ENCODE measurements at places on chromosomes 1 and 21.

DNA sequence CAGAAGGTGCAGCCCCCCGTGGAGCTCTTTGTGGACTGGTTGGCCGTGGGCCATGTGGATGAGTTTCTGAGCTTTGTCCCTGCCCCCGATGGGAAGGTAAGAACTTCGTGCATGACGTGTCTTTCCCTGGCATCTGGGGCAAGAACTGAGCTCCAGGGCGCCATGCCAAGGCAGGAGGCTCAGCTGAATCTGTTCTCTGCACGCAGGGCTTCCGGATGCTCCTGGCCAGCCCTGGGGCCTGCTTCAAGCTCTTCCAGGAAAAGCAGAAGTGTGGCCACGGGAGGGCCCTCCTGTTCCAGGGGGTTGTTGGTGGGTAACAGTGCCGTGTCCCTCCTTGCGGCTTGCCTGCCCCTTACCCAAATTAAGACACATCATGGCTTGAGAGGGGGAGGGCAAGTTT is 27.7 kb downstream of the PADI3 start:
- DNase-seq = peak; percentile 61

GRCh38 chr1:112849425-112850033 is 106.5 kb downstream of the SLC16A1 start:
- DNase-seq = peak; percentile 63

DNA sequence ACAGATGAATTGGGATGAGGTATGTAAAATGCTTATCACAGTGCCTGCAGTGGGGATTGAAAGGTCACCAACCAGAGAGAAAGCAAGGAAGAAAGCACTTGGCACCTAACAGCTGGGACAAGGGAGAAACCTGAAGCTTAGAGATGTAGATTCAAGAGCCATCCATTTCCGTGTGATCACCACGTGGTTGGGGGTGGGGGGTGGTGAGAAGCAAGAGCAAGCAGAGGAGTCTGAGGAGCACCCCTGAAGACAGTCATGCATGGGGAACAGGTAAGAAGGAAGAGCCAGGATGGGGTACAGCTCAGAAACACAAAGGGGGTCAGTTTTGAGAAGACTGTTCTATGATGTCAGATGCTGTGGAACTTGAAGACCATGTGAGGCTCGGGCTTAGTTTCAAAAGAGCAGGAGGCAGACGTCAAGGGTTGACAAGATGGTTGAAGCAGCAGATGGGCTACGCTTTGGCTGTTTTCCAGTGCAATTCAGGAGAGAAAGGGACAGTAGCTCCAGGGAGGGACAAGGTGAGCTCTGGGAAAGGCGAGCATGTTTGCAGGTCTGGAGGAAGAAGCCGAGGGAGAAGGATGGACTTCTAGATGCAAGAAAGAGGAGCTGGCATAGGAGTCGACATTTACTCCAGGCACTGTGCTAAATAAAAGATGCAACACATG is 17.4 kb downstream of the KANK4 start:
- DNase-seq = no peak

- DNase-seq = no peak
Observed at GRCh38 chr1:58864654-58865053, 80.8 kb upstream of the JUN start.

- no peak for DNase-seq
Observed at GRCh38 chr21:39265603-39266002, 47.8 kb downstream of the BRWD1 start.

GRCh38 chr1:240170266-240170665 is 78.6 kb downstream of the FMN2 start:
- DNase-seq = no peak

DNA sequence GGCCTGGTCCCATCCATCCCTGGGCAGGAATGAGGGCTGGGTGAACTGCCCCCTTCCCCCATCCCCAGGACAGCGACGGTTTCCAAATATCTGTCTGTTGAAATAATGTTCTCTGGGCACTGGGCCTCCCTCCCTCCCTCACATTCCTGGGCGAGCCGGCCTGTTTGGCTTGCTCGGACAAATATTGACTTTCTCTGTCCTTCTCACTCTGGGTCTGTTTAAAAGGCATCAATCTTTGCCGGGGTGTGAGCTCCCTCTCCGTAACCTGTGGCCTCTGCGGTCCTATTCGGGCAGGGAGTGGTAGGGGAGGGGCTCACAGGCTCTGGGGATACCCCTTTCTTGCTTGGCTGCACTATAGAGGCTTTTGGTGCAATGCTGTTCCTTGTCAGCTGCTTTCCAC is 40.2 kb downstream of the FOXD2 start:
- DNase-seq = no peak

DNA sequence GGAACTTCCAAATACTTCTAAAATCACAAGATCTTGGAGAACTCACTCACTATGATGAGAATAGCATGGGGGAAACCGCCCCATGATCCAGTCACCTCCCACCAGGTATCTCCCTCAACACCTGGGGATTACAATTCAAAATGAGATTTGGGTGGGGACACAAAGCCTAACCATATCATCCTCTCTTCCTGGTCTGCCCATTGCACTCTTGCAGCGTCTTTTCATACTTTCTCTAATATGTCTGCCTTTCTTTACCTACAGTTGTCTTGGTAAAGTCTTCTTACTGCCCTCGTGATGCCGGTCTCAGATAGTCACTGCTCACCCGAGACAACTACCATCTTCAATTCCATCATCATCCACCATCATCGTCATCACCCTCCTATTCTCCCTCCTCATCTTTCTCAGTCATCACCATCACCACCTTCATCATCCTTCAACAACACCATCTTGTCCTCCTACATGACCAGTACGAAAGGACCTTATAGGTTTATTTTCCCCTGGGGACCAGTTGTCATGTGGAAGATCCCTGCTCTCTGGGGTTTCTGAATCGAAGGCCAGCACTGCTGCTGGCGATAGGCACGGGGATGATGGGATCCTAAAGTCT is 58.5 kb upstream of the CASZ1 start:
- no peak for DNase-seq

- DNase-seq = peak; percentile 28
Observed at GRCh38 chr1:168550971-168551370, 7.2 kb upstream of the XCL2 start.

DNA sequence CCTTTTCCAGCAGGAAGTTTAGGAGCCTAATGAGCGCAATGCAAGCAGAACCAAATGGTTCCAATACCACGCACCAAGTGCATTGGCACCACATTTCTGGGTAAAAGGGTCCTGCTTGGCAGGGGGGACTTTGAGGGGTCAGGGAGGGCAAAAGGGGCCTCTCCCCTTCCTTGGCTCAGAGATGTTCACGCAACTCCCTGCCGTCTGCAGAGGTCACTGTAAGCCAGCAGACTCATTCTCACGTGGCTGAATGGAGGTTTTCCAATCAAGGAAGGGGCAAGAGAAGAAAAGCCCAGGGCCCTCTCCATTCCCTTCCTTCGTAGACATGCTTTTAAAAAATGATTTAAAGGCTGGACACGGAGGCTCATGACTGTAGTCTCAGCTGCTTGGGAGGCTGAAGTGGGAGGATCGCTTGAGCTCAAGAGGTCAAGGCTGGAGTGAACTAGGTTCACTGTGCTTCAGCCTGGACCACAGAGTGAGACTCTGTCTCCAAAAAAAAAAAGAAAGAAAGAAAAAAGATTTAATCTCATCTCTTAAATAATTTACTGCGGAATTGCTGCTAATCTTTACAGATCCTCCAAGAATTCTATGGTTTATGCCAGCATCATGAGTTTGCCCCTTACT is 80.3 kb downstream of the RUNX3 start:
- peak; percentile 24 for DNase-seq

DNA sequence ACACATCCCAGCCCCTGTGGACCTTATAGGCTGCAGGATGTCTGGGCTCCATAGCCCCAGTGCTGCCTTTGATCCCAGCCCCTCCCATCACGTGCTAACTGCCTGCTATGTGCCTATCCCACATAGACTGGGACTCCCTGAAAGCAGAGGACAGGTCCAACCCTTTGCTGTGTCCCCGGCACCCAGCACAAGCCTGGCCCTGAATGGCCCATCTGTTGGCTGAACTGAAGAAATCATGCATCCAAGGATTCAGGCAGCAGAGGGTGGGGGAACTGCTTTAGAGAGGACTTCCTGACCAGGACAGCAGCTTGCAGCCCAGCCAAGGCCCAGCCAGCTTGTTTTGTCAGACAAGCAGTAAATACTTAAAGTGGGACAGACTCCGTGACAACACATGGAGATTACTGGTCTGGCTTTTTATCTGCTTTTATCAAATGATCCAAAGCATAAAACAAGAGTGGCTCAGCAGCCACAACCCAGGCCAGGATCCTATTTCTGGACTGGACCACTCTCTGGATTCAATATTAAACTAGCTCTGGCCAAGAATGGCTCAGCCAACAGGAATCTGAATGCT is 69.3 kb downstream of the GLIS1 start:
- no peak for DNase-seq

- DNase-seq = no peak
Observed at GRCh38 chr1:233514946-233515391, 98.9 kb upstream of the KCNK1 start.

DNA sequence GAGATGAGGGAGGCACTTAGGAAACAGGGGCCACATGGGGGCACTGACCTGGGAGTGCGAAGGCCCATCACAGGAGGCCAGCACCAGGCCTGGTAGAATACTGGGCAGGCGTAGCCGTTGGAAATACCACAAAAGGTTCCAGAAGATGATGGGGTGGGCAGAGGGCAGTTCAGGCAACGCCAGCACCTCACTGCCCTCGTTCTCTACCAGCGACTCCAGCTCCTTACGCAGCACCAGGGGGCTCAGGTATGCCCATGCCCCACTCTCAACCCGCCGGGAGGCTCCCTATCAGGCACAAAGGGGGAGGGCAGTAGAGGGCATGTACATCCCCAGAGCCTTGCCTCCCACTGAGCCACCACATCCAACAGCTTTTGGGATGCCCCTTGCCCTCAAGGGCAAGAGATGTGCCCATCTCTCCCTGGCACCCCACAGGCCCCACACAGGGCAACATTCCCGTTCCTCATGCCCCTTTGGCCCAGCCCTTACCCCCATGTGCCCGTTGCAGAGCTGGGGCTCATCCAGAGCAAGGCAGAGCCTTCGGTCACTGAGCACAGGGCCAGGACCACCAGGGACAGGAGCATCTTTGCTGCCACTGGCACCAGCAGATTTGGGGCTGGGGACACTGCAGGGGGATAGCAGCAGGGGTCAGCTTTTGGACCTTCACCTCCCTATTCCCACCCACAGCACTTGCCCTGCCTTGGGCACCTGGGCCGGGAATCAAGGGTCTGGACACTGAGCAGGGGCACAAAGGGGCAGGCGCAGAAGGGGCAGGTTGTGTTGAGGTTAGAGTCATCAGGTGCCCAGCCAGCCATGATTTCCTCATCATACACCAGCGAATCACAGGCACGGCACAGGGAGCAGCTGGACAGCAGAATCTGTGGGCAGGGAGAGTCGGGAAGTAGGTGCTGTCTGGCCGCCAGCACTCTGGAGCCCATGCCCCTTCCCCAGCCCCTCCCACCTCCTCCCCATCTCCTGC is 9.7 kb upstream of the GATAD2B start:
- no peak for DNase-seq

GRCh38 chr1:78884685-78885452 is 121.7 kb downstream of the ADGRL4 start:
- DNase-seq = peak; percentile 19

- no peak for DNase-seq
Observed at GRCh38 chr1:165543532-165544438, at the start of gene LRRC52. TSS of gene LRRC52 (plus strand) at chr1:165544000. CDS start at chr1:165544297, 297 bp downstream.

DNA sequence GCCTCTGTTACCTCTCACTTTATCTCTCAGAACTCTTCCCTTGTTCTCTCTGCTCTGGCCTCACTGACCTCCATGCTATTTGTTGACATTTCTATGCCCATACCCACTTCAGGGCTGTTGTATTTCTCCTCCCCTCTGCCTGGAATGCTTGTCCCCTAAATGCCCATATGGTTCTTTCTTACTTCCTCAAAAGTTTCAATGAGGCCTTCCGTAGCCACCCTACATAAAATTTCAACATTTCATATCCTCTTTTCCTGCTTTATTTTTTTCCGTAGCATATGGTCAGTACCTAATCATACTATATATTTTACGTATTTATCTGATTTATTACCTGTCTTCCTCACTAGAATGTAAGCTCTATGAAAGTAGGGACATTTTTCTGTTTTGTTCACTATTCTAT is 47.1 kb upstream of the ZYG11A start:
- DNase-seq = no peak

- no peak for DNase-seq
Observed at GRCh38 chr1:93438716-93439115, 9.2 kb upstream of the FNBP1L start.

DNA sequence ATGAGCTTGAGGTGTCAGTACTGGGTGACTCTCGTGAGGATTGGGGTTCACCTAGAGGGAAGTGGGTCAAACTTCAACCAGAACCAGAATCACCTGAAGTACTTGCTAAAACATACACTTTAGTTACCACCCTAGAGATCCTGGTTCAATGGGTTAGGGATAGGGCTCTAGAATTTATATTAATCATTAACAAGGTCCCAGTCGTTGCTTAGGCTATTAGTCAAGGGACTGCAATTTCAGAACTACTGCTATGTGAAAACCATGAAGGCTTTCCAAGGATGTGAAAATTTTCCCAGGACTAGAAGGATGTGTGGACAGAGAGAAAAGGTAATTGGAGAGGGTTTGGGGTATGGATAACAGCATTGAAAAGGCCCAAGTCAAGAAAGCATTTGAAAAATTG is 162.6 kb downstream of the GRIK1 start:
- no peak for DNase-seq

DNA sequence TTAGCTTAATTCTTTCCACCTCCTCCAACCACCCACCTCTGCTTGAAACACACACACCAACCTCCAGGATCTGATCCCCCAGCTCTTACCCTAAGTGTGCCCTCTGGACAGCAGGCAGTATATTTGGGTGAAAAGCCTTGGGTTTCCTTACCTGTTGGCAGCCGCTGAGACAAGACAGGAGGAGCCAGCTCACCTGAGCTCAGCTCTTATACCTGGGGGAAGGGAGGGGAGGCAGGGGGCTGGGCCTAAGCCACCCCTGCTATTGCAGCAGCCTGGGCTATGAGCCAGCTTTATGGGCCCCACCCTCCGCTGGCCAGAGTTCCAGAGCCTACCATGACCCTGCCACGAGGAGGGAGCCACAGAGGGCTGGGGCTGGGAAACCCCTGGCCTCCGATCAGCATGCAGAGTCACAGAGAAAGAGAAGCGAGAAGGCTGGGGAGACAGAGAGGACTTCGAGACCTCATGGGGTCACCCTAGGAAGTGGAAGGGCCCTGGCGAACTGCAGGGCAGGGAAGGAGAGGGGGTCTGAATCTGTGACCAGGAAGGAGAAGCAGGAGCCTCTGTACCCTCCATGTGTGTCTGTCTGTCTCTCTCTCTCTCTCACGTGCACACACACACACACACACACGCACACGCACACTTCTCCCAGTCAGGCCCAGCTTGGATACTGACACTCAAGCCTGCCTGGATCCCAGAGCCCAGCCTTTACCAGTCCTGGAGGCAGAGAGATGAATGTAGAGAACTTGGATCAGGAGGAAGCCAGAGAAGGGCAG is at the start of gene S100A14:
Gene S100A14 (minus strand): TSS at position 182 of the 773 bp plus-strand sequence. CDS start 467 bp downstream, outside the sequence.
- no peak for DNase-seq

- DNase-seq = peak; percentile 98
Observed at GRCh38 chr1:21931171-21932093, 5.7 kb downstream of the HSPG2 start.

Measured in EL (cell line).